ENCODE measurements at places on chromosomes 6 and 20. TPM values are rescaled to one million over a fixed set of nuclear protein-coding genes. Genes with fewer than 3 reads are reported as not detected.
A peak's percentile ranks its signal among the peaks of the same experiment; 100 is the strongest.

Gene LAMA2
- total RNA-seq, result 2.8 TPM

GRCh38 chr20:64058536-64058935 is 4.5 kb upstream of the TCEA2 start:
- DNase-seq, result no peak

DNA sequence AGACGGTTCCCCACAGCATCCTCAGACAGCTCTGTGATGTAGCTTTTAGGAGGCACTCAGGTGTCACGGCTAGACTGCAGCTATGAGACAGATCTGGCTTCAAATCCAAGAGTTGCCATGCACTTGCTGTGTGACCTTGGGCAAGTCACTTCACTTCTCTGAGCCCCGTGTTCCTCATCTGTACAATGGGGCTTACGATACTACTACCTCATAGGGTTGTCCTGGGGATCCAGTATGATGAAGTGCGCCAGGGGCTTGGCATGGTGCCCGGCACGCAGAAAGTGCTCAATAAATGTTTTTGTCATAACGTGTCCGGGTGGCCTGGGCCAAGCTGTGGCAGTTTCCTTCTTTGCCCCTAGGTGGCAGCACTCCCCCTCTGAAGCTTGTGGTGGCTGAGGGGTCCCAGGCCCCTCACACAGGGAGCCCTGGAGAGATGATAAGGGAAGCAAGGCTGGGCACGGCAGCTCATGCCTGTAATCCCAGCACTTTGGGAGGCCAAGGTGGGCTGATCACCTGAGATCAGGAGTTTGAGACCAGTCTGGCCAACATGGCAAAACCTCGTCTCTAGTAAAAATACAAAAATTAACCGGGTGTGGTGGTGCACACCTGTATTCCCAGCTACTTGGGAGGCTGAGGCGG is 19.1 kb upstream of the CHMP4B start:
- peak; percentile 93 for DNase-seq

- no peak for DNase-seq
Measured at GRCh38 chr6:17093686-17094085, 8.2 kb upstream of the STMND1 start.

GRCh38 chr20:58209652-58210397 is 18.6 kb downstream of the ANKRD60 start:
- DNase-seq, result peak; percentile 96

DNA sequence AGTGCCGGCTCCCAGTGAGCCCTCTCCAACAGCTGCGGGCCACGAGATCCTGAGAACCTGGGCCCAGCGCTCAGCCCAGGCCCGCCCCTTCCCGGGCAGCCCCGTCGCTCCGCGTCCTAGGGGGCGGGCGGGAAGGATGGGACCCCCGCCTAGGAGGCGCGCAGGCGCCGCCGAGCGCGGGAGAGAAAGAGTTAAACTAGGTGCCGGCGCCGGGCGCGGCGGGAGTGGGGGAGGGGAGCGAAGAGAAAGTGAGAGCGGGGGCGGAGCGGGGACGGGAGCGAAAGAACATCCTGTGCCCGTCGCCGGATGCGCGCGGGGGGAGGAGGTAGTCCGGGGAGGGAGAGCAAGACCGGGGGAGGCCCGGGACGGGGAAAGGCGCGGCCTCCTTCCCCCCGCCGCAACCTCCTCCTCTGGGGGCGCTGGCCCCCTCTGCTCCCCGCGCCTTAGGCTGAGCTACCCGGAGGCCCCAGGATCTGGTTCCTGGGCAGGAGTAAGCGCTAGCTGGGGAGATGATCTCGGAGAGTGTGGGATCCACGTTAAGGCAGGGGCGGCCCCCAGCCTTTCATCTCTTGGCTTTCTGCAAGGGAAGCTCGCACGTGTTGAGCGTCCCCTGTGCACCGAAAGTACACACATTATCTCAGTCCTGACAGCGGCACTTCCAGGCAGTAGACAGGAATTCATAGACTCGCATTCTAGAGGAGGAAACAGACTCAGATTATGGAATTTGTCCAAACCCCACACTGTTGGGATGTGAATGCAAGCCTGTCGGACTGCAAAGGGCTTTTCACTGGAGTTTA is 4.9 kb upstream of the ARMC12 start:
- peak; percentile 98 for DNase-seq

GRCh38 chr6:139372326-139373153 is 1.9 kb downstream of the CITED2 start:
- no peak for DNase-seq

GRCh38 chr6:170040906-170041305 is 250.0 kb downstream of the DLL1 start:
- no peak for DNase-seq

GRCh38 chr20:6108330-6108729 is 14.5 kb downstream of the FERMT1 start:
- DNase-seq, result no peak

DNA sequence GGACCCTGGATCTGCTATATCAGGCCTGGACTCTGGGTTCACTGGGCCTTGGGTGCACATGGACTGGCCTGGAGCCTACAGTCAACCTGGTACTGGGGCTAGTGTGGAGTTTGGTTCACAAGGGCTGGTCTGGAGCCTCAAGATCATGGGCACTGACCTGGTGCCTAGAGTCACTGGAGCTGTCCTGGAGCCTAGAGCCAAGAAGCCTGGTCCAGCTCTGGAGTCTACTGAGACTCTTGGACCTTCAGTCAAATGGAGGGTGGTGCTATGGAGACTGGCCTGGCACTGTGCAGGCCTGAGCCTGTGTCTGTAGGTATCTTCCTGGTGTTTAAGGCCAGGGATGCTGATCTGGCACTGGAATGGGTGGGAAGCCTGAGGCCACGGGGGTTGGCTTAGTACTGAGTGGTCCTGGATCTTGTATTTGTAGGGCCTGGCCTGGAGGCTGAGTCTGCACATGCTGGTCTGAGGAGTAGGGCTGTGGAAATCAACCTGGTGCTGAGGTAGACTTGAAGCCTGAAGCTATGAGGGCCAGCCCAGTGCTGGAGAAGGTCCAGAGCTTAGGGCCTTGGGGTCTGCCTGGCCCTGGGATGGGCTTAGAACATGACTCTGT is 16.5 kb upstream of the WFDC9 start:
- DNase-seq, result no peak

- DNase-seq, result no peak
Measured at GRCh38 chr20:24823989-24824693, 124.9 kb upstream of the CST7 start.

- DNase-seq, result no peak
Measured at GRCh38 chr20:38344107-38344701, 2.1 kb upstream of the LBP start.

- DNase-seq, result no peak
Measured at GRCh38 chr6:169495601-169496000, 206.2 kb downstream of the WDR27 start.
